ENCODE measurements at places on chromosomes 13 and 19. TPM values are rescaled to one million over a fixed set of nuclear protein-coding genes. Genes with fewer than 3 reads are reported as not detected.

GRCh38 chr19:36837906-36838783, at the start of gene ZNF790:
Gene ZNF790, minus strand, starts transcription at chr19:36838387. Its CDS starts 12,768 bp downstream, at chr19:36825619.
- peak; percentile 91 for DNase-seq

DNA sequence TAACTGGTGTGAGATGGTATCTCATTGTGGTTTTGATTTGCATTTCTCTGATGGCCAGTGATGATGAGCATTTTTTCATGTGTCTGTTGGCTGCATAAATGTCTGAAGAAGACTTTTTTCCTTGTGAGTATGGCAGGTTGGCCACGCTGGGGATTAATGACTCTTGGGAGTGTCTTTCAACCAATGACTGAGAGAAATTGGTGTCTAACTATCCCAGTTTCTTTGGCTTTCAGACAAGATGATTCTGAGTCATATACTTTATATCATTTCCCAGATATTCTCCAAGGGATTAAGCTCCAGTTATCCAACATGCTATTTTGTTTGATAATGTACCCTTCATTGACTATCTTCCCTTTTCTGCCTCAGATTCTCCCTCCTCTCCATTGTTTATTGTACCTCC, 35.5 kb upstream of the CSNK1A1L start:
- DNase-seq: no peak

DNA sequence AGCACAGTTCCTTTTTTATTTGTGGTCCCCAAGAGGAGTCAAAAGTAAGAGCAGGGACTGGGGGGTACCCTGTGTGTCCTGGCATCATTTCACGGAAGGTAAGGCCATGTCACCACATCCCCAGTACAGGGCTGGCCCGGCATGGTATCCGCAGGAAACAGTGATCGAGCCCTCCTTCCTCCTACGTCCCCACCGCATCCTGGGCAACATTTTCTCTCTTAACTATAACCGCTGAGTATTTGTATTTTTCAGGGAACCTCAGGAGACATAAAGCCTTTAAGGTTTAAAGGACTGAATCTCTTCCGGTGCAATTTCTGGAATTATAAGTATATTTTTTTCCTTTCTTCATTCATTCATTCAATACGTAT, 13.6 kb upstream of the LATS2 start:
- no peak for DNase-seq

DNA sequence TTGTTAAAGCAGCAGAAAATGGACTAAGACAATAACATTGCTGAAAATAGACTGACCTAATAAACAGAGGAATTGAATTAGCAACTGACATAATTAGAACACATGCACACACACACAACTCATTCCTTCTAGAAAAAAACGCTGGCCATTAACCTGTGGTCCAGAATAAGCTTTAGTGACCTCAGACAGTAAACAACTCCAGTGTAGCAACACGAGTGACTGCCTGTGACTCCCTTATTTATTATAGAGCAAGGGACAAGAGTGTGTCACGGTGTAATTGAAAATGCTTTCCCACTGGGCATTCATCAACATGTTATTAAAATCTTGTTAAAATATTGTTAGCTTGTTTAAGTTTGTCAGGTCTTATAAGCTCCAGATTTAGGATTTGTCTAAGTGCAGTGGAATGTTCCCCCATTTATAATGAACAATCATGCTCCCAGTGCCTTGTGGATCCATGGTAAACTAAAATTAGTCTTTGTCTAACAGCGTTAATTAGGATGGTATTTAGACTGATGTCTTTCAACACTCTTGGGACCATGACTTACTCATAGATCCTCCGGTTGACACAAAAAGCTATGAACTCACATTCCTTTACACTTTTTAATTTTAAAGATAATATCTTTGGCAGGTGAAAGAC, 111.7 kb upstream of the IRS2 start:
- DNase-seq: no peak

DNA sequence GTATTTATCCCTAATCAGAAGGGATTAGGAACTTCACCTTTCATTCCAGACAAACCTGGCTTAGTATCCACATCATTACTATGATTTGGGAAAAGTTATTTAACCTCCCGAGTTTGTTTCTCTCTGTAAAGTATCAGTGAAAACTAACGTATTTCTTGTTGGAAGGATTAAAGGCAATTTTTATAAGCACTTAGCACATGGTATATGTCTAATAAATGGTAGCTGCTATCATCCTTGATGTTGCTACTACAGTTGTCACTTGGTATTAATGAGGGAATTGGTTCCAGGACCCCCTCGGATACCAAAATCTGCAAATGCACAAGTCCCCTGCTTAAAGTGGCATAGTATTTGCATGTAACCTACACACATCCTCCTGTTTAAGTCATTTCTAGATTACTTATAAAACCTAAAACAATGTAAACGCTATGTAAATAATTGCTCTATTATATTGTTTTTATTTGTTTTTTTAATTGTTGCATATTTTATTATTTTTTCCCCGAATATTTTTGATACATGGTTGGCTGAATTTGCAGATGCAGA, 42.7 kb upstream of the FAM124A start:
- no peak for DNase-seq

DNA sequence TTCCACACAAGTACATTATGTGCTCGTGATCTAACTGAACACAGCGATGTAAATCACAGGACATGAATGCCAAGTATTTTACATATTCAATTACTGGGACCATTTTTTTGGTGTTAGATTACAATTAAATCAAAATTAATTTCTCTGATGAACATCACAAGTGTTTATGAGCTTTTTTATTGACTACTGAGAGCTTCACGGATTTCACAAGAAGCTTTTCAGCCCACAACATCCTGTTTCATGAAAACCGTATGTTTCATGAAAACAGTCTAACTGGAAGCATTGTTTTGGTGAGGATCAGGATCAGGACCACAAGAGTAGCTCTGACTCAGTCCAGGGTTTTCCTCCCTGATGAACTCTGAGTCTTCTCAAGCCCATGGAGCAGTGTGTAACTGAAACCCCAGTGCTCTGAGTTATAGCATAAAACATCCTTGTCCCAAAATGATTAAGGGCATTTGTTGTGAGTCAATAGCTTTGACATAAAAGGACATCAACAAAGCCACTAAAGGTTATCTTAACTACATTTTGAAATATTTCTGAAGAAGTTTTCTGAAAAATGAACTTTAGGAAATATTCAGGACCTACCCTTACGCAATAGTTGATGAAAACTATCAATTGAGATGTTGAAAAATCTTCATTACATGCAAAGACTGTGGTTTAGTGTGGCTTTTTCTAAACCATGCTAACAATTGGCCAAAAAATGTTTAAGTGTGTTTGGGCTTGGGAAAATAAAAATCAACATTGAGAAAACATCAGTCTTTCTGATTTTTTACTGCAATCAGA, 49.3 kb downstream of the UFM1 start:
- DNase-seq: no peak

- no peak for DNase-seq
Observed at GRCh38 chr13:106815545-106815944, 247.6 kb upstream of the ARGLU1 start.

DNA sequence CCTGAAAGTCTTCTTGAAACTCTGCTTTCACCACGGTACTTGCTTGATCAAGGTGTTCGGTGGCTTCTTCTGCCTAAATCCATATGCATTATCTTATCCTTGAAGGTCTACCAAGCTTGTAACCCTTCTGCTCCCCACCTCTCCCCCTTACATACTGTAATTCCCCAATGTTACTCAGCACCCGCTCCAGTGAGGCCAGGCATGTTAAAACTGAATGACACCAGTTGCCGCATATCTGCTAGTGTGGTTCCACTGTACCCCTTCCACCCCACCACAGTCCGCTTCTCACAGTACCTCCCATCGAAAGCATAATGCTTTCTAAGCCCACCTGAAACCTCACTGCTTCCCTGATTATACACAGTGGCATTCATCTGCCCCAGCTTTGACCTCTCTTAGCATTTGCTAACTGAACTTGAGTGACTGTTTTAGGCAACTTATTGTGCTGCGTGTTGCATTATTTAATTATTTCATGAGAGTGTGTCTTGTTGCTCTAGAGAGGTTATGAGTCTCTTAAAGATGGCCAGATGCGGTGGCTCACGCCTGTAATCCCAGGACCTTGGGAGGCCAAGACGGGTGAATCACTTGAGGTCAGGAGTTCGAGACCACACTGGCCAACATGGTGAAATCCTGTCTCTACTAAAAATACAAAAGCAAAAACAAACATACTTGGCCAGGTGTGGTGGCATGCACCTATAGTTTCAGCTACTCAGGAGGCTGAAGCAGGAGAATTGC, 87.6 kb upstream of the MBNL2 start:
- no peak for DNase-seq

GRCh38 chr19:771332-771785, 20.4 kb downstream of the MISP start:
- no peak for DNase-seq

GRCh38 chr13:51679616-51680015, 95.4 kb downstream of the WDFY2 start:
- no peak for DNase-seq

DNA sequence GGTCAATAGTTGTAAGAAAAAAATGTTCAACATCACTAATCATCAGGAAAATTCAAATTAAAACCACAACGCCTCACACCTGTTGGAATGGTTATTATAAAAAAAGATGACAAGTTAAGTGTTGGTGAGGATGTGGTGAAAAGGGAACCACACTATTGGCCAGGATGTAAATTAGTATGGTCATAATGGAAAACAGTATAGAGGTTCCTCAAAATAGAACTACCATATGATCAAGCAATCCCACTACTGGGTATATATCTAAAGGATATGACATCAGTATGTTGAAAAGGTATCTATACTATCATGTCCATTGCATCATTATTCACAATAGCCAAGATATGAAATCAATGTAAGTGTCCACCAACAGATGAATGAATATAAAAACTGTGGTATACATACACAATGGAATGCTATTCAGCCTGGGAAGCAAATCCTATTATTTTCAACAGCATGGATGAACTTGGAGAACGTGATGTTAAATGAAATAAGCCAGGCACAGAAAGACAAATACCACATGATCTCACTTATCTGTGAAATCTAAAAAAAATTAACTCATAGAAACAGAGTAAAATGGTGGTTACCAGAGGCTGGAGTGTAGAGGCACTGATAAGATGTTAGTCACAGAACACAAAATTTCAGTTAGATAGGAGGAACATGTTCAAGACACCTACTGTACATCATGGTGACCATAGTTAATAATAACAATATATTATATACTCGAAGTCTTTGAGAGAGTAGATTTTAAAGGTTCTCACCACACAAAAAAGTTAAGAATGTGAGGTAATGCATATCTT, 56.6 kb downstream of the TBC1D4 start:
- DNase-seq: no peak

GRCh38 chr19:403221-404027, 5.5 kb downstream of the C2CD4C start:
- no peak for DNase-seq

DNA sequence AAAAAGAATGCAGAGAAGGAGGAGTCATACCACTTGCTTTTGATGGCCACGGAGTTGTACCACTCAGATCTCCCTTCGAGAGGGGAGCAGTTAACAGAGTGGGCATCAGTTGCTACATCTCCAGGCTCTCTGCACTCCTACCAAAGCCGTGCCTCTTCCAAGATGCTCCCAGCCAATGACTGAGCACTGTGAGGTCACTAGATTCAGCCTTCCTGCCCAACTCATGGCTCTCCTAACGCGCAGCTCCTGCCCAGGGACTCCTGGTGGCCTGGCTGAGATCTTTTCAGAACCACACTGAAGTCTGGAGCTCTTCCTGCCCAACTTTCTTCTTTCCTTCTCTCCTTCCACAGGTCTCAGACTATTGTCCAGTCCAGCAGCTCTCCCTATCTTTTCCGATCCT, 66.7 kb downstream of the LHFPL6 start:
- DNase-seq: no peak

GRCh38 chr19:56091066-56091490, 30.0 kb downstream of the ZNF787 start:
- peak; percentile 12 for DNase-seq

DNA sequence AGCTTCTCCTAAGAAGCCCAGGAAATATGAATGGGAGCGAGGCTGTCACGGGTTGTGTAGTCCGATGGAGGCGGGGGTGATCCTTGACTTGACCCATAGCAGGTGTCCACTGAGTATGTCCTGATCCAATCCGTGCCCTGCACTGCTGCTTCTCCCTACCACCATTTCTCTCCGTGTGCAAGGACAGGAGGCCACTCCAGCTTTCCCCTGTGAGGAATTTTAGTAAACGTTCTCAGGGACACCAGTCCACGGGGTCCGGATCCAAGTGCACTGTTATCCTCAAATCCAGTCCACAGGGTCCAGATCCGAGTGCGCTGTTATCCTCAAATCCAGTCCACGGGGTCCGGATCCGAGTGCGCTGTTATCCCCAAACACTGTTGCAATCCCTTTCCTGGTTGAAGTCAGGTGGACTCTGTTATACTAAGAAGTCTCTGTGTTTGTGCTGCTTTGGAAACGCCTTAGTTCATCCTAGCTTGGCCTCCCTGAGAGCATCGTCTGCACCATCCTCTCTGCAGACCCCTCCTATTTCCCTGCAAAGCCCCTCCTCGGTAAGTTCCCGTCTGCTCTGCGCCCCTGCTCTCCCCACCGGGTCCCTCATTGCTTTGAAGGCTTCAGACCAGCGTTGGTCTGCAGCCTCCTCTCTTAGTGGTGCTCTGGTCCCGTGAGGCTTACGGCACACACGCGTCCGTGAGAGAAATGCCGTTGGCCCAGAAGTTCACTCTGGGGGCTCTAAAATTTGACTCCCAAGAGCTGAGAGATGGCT, 303.5 kb downstream of the TEX29 start:
- no peak for DNase-seq

DNA sequence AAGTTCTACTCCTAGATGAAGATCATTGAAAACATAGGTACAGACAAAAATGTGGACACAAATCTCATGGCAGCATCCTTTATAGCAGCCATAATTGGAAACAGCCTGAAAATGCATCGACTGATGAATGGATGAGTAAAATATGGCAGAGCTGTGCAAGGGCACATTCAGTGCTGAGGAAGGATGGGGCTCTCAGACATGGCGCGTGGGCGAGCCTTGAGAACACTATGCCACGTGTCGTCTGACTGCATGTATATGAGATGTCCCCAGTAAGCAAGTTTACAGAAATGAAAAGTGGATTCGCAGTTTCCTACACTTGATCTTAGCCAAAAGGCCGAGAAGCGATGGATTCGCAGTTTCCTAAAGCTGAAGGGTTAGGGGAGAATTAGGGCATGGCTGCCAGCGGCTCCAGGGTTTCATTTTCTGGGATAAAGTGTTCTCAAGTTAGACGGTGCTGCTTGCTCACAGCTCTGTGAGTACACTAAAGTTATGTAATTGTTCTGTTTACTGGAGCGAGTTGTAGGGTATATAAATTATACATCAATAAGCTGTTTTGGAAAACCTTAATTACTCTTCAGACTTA, 78.0 kb downstream of the RAB20 start:
- DNase-seq: no peak

The ZNF99 gene
- 0.18 TPM for total RNA-seq

The CACNG6 gene
- total RNA-seq: not detected

The ZNF284 gene
- 1.9 TPM for total RNA-seq

The ZNF587 gene
- total RNA-seq: 18.6 TPM

The ZNF558 gene
- 13.3 TPM for total RNA-seq

The PCDH20 gene
- total RNA-seq: 8.7 TPM

The CCDC8 gene
- 38.4 TPM for total RNA-seq

The THSD8 gene
- 1.8 TPM for total RNA-seq
